Forelimb muscle (tissue), 1 donor: ENCODE measurements at places on chromosomes 7 and 10. TPM values are rescaled to one million over a fixed set of nuclear protein-coding genes. Genes with fewer than 3 reads are reported as not detected.
A peak's percentile ranks its signal among the peaks of the same experiment; 100 is the strongest.

DNA sequence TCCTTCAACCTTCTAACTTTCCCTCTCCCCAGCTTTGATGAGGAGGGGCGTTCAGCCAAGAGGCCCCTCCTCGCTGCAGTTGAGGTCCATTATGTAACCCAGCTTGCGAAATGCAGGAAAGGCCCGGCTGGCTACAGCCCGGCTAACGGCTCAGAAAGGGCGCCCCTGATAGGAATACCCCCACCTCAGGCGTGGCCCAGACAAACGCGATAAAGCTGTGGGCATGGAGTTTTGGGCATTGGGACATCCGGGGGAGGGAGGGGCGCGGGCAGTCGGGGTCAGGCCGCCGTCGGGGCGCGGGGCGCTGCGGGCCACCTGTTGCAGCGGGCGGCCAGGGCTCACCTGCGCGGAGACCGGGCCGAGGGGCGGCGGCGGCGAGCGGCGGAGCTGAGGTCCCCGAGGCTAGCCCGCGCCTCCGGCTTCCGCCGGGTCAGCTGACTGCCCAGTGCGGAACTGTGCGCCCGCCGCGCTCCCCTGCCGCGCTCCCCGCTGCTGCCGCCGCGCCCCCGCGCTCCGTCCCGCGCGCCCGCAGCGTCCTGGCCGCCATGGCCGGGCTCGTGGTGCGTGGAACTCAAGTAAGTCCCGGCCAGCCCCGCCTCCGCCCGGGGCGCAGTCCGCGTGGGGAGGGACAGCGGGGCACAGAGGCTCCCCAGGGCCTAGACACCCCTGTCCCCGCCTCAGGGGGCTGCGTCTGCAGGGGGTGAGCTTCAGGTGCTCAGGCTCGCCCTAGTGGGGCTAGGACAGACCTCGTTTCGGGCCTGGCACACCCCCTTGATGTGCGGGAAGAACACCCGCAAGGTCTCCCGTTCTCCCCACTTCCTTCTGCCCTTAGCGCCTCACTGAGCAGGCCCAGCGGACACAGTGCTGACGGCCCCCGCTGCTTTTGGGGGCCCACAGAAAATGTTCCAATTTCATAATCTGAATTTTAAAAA, at the start of gene LRMDA:
Gene LRMDA, plus strand, starts transcription at position 445 of the 932 bp plus-strand sequence.
- DNase-seq, result no peak

DNA sequence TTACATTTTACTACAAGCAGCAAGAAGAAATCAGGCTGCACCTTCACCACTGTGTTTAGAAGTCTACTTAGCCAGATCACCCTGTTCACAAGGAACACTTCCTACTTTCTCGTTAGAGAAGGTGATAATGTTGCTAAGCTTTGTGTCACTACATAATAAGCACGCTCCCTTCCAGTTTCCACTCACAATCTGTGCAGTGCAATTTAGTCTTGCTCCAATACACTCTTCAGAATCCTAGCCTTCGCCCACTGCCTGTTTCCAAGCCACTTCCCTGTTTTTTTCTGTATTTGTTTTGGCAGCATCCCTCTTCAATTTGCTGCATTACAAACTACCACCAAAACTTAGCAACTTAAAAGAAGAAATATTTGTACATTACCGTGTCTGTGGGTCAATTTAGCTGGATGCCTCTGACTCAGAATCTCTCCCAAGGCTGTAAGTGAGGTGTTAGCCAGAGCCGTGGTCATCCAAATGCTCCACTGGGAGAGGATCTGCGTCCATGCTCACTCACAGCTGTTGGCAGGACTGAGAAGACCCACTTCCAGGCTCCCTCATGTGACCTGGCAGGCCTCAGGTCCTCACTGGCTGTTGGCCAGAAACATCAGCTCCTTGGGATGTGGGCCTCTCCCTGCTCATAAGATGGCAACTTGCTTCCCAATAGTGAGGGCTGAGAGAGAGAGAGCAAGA, 110.4 kb downstream of the PON1 start:
- DNase-seq, result peak; percentile 86

DNA sequence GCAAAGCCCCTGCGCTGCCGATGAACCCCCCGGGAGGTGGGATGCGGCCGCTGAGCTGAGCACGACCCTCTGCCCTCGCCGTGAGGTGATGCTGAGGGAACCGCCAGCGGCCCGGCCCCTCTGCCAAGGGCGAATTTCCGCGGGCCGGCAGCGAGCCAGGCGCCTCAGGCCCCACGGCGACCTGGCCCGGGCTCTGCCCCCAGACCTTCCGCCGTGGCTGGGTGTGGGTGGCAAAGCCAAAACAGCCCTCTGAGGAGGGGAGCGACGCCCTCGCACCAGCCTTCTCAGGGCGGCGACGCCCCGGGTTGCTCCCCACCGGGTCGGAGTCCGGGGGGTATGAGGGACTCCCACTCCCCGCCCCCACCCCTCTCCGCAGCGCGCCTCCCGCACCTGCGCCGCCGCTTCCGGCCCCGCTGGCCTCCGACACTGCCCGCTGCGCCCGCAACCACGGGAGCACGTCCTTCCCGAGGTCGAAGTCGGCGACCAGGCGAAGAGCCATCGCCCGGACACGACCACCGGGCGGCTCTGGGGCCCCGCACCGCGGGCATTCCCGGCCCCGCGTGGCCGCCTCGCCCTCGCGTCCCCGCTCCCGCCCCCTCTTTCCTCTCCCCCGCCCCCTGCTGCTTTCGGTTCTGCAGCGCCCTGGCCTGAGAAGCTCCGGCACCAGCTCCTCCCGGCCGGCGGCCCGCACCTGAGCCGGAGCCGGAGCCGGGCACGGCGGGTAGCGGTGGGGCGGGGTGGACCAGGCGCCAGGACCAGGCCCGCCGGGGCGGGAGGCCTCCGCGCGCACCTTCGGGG, at the start of gene GSAP:
Gene GSAP, minus strand, starts transcription at position 527 of the 798 bp plus-strand sequence. Its CDS starts 28 bp downstream, at position 499.
- no peak for DNase-seq

GRCh38 chr10:63553031-63553430, 31.8 kb downstream of the REEP3 start:
- DNase-seq, result no peak

DNA sequence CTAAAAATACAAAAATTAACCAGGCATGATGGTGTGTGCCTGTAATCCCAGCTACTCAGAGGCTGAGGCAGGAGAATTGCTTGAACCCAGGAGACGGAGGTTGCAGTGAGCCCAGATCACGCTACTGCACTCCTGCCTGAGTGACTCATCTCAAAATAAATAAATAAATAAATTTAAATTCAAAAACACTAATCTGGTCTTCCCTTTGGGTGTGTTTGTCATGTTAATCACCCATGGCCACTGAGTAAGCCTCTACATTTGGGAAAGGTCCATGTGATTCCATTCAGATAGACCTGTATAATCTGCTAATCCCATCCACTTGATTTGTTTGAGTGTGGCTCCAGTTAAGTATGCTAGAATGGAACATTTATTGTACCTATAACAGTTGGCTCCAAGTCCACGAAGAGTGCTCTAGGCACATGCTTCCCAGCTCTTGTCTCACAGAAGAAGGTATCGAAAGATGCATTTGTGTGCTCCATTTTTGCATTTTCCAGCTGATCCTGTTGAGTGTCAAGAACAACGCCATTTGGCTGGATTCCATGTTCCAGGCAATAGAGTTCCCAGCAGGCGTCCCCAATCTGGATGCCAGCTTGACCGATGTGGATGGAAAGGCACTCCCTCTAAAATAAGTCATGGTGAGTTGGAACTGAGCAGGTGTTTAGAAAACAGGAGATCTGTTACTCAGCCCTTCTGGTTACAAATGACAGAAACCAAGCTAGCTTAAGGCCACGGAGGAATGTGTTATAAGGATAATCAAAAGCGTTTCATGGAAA, 4.0 kb downstream of the TUBAL3 start:
- no peak for DNase-seq

DNA sequence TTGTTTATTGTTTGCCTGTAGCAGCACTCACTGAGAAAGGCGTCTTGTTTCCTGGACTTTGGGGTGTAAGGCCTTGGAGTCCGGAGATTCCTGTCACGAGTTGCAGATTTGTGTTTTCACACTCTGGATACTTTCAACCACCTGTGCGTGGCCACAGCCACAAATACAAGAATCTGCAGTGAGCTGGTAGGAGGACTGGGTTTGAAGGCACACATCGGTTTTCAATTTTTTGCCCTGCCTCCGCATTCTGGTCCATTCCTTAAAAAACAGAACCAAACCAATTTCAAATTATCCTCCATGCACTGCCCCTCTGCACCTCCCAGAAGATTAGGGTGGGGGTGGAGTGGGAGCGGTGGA, 619 bp downstream of the EXOC4 start:
- DNase-seq, result no peak

The SEMA3A gene
- polyA plus RNA-seq, result 20.3 TPM

- no peak for DNase-seq
Observed at GRCh38 chr10:107701943-107702342, 537.4 kb upstream of the SORCS1 start.

GRCh38 chr10:44674536-44675386, 236.4 kb upstream of the TMEM72 start:
- no peak for DNase-seq

The LIPK gene
- polyA plus RNA-seq, result not detected

The AGAP5 gene
- polyA plus RNA-seq, result 15.1 TPM
